ENCODE measurements at places on chromosomes 12 and 14.

DNA sequence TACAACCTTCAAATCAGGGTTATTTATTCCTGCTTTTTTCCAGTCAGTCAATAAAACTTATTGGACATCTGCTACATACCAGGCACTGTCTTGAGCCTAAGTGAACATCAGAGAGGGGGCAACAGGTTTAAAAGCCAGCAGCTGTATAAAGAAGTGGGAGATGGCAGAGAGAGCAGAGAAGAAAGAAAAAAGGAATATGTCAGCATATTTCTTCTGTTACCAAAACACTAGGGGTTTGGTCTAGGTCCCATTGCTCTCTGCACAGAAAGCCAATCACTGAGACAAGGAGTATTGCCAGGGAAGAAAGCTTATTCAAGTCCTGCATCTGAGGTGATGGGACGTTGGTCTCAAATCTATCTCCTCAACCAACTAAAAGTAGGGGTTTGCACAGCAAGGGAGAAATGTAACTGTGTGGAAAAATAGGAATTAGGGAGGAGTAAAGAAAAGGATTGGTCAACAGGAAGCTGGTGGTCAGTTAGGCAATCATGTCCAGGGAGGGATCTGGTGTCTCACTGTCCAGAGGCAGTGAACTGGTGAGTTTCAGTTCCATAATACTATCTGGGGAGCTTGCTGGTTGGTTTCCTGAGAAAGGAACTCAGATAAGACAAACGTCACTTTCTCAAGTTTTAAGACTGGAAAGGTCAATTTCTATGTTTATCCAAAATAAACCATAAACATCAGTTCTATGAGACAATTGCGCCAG lies 107.5 kb downstream of the PHLDA1 start:
- no peak for DNase-seq

- DNase-seq, result no peak
Measured at GRCh38 chr12:47870175-47870781, 34.5 kb downstream of the VDR start.

DNA sequence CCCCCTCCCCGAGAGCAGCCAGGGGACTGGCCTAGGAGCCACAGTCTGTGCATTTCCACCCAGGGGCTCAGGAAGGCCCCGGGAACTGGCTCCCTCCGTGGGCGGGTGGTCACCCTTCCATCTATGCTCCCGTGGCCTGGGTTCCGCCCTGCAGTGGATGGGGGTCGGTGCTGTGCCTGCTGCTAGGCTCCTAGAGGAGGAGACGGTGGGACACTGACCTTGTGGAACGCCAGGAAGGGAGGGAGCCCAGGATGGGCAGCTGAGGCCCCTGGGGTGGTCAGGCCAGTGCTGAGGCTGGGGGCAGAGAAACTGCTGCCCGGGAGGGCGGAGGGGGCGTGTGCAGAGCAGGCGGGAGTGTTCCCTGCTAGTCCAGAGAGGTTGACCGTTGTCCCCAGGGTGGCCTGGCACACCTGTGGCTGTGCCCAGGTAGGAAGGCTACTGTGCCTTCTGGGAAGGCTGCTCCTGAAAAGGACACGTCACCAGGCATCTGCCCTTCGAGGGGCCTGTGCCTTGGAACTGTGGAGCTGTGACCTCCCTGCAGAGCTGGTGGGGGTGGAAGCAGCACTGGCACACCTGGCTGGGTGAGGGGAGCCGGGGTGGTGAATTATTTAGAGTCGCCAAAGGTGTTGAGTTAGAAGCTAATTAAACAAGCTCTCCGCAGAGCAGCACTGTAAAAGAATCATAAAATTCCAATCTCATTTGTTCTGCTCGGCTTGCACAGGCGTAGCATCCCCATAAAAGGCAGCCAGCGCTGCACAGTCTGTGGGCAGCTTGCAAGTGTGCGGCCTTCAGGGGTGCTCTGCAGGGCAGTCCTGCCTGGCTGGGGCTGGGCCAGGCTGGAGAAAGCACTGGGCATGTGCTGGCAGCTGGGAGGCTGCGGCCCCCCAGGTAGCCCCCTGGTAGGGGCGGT lies 145.1 kb downstream of the KIF26A start:
- DNase-seq, result no peak

- peak; percentile 84 for DNase-seq
Measured at GRCh38 chr14:35385042-35385839, 19.3 kb downstream of the NFKBIA start.

DNA sequence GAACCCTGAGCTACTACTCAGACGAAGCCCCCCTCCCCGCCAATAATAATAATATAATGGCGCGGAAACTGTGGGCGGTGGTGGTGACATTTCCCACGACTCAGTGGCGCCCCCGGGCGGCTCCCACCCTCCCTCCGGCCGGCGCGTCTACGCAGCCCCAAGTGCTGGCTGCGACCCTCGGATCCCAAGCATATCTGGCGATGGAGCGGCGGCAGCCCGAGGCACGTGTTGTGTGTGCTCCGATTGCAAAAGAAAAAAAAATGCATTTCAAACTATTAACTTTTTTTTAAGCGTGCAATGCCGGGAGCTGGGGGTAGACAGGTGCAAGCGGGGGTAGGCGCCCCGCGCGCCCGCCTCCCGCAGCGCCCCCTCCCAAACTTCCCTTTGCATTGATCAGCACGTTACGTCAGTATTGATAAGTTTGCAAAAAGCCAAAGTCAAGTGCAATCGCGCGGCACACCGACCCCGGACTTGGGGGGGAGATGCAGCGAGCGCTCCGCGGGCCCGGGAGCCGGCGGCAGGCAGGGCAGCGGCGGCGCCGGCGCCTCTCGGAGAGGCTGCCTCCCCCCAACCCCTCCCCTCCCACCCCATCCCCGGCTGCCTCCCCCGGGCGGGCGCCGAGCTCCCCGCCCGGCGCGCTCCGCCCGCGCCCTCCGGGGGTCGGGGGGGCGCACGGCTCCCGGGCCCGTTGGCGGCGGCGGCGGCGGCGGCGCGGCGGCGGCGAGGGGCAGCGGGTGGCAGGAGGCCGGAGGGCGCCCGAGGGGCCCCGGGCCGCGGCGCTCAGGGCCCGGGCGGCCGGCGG lies 113.1 kb upstream of the MYL2 start:
- no peak for DNase-seq

DNA sequence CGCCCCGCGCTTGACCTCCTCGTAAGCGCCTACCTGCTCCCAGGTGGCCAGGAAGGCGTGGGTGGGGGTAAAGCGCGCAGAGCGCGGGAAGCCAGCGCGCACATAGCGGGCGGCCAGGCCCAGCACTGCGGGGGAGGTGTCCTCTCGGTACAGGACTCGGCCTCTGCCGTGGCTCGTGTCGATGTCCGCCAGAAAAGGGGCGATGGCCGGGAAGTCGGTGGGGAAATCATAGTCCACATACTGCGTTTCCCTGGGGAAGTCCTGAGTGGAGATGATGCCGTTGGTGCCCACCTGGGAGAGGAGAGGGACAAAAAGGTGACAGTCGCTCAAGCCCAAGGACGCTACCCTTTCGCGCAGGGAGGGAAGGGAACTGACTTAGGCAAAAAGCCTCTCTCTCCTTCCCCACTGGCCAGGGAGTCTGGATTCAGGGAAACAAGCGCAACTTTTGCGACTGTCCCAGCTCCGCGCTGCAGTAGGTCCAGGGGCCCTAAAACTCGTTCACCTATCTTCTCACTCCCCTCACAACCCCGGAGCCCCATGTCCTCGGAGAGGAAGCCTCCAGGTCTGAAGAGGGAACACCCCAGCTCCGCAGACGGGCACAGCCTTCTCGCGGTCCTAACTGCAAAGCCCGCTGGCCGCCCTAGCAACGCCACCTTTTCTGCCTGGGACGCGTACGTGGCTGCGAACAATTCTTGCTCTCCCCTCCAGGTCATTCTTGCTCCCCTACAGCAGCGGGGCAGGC lies 815 bp downstream of the NID2 start:
- peak; percentile 33 for DNase-seq

GRCh38 chr12:1277905-1278304 lies 286.9 kb downstream of the ERC1 start:
- DNase-seq, result no peak

- no peak for DNase-seq
Measured at GRCh38 chr12:16499611-16500010, 106.4 kb downstream of the LMO3 start.

GRCh38 chr14:61460718-61461611 lies 139.6 kb downstream of the PRKCH start:
- no peak for DNase-seq

DNA sequence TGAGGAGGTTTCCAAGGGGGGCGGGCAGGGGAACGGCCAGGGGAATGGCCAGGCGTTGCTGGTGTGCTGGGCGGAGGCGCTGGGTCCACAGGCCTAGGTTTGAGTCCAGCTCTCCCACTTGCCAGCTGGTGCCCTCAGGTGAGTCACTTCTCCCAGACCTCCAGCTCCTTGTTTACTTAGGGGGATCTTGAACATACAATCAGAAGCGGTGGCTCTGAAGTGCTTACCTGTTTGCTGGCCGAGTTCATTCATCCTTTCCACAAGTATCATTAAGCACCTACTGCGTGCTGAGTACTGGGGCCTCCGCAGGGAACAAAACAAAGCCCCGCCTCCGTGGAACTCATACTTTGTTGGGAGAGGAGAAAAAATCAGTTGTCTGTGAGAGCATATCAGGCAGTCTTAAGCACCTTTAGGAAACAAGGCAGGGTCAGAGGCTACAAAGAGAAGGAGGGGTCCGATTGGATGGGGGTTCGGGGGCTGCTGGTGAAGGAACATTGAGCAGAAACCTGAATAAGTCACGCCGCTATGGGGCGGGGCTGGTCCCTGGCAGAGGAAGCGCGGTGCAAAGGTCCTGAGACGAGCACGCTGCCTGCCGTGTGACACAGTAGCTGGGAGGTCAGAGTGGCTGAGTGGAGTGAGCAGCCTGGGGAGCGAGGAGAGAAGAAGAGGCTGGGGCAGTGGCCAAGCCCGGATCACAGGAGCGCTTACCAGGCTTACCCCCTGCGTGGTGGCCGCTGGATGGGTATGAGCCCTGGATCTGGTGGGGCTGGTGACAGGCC lies 15.1 kb downstream of the MVK start:
- DNase-seq, result no peak

DNA sequence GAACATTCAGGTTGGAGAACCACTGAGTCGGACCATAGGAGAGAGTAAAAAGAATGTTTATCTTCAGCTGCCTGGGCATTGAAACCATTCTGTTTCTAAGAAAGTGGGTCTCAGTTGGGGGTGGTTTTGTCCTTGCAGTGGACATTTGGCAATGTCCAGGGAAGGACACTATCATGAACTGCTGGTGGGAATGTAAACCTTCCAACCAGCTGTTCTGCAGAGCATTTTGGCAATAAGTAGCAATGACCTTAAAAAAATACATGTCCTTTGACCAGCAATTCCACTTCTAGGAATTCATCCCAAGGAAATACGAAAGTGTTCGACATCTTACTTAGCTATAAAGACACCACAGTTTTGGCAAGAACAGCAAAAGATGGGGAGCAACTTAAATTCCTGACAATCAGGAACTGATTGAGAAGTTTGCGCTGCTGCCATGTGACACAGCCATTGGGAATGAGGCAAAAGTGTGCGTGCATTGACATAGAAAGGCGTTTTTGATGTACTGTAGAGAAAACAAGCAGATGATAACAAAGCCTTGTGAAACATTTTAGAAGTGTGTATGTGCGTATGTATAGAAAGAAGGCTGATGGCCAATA lies 82.9 kb upstream of the MAP1LC3B2 start:
- DNase-seq, result no peak

- no peak for DNase-seq
Measured at GRCh38 chr12:31589598-31589903, 1.4 kb downstream of the DENND5B start.

DNA sequence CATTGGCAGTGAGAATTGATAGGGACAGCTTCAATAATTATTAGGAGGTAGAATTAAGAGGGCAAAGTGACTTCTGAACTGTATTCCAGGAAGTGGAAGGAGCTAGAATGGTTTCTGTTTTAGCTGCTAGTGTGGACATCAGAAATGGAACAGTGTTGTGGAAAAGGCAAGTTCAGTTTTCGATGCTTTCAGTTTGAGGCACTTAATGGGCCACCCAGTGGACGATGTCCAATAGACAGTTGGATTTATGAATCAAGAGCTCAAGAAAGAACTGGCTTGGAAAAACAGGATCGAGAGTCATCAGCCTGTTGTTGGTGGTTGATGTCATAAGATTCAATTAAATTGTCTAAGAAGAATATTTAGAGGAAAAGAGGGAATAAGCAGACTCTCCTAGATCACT lies 136.3 kb downstream of the DYRK2 start:
- DNase-seq, result no peak

- no peak for DNase-seq
Measured at GRCh38 chr12:90333939-90334338, 621.0 kb downstream of the CCER1 start.

GRCh38 chr14:63713764-63714163 lies 14.1 kb downstream of the SGPP1 start:
- no peak for DNase-seq

GRCh38 chr14:50778721-50779483 lies 52.1 kb downstream of the NIN start:
- DNase-seq, result no peak

DNA sequence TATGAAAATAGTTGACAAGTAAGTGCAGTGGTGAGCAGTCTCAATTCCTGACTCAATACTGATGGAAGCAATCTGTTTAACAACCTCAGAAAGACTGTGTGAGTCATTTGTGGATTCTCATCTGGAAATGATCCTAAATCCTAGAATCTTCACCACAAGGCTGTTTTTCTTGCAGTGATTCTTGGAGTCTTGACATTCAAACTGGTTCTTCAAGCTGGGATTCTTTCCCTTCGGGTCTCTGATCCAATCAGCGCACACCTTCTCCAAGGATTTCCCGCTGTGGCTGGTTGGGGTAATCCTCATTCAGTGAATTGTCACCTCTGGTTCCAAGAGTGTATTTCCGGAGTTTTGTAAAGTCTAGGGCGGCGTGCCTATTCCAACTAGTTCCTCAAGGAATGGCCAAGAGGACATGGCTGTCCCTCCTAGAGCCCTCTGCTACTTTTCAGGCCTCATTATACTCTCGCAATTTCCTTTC lies 37.7 kb upstream of the FOXJ2 start:
- no peak for DNase-seq

DNA sequence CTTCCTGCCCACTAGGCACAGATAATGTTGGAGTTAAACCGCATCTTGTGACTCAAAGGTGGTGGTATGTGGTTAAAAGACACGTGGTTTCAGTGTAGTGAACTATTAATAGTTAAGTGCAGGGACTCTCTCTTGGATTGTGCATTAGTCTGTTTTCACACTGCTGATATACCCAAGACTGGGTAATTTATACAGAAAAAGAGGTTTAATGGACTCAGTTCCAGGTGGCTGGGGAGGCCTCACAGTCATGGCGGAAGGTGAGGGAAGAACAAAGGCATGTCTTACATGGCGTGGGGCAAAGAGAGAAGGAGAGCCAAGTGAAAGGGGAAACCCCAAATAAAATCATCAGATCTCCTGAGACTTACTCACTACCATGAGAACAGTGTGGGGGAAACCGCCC lies 362.3 kb downstream of the GLT1D1 start:
- no peak for DNase-seq

DNA sequence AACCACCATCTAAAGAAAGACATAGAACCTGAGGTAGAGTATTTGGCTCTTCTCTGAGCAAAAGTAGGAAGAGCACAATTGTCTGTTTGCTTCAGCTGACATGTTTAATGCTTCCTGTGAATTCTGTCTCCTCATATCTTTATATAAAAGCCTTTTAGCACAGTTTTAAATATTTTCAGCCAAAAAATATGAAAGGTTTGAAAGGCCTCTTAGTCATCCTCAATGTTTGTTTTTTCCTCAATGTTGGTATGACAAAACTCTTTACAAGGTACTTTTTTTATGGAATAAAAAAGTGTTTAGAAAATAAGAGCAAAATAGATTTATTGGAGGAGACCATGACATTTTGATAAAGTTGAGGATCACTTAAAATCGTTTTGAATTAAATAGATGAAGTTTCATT lies 360.9 kb downstream of the NAV3 start:
- DNase-seq, result no peak

GRCh38 chr14:24231263-24232120 lies 675 bp downstream of the NEDD8 start:
- no peak for DNase-seq

Measured in NCI-H1092 (cell line).